ENCODE measurements at places on chromosomes 1 and 21.
A peak's percentile ranks its signal among the peaks of the same experiment; 100 is the strongest.

- H3K36me3 ChIP-seq: no peaks in the 10 kb centered on the region
- DNase-seq: no peak
- H3K27ac ChIP-seq: no peak overlapping the region
- no peak overlapping the region for H3K4me3 ChIP-seq
- peaks cover 6% of the 10 kb centered on the region for H3K27me3 ChIP-seq
- H3K4me1 ChIP-seq: peaks cover 21% of the 10 kb centered on the region
Observed at GRCh38 chr1:36711480-36711879, 228.8 kb upstream of the CSF3R start.

DNA sequence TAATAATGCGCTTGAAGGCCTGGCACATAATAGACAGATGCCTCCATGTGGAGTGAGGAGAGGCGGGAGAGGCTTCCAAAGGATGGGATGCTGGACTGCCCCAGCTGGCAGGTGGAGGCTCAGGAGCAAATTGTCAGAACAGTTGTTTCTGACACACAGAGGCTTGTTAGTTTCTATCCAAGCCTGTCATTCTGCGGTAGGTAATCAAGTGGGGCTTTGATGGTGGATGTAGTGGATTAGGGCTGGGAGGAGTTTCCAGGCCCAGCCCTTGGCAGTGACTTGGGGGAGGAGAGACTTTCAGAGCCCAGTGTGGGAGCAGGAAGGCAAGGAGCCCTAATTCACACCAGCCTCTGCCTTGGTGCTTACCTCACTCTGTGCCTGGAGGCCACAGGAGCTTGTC is 44.1 kb downstream of the FOXD2 start:
- peaks cover 17% of the 10 kb centered on the region for H3K27me3 ChIP-seq
- H3K4me1 ChIP-seq: no peaks in the 10 kb centered on the region
- no peak overlapping the region for H3K27ac ChIP-seq
- DNase-seq: no peak

- H3K4me3 ChIP-seq: no peak overlapping the region
- no peak for DNase-seq
- H3K36me3 ChIP-seq: no peaks in the 10 kb centered on the region
- H3K4me1 ChIP-seq: peaks cover 22% of the 10 kb centered on the region
- H3K27me3 ChIP-seq: no peaks in the 10 kb centered on the region
Observed at GRCh38 chr1:244011271-244011670, 39.8 kb upstream of the ZBTB18 start.

DNA sequence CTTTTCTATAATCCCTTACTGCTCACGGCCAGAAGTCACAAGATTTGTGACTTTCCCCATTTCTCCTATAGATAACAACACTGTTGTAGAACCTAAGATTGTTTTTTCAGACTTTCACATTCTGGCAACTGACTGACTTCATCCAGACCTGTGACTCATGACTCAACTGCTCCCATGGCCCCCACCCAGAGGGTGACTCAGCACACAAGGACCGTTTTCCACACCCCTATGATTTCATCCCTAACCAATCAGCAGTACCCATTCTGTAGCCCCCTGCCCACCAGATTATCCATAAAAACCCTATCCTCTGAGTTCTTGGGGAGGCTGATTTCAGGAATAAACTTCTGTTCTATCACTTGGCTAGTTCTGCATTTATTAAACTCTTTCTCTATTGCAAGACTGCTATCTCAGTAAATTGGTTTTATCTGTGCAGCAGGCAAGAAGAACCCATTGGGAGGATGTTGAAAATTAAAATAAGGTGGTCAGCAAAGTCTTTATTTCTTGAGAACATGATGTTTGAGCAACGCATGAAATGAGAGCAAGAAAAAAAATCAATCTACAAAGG is 79.7 kb downstream of the NGF start:
- no peak overlapping the region for H3K27ac ChIP-seq
- H3K36me3 ChIP-seq: peaks cover 18% of the 10 kb centered on the region
- no peaks in the 10 kb centered on the region for H3K27me3 ChIP-seq
- no peak overlapping the region for H3K4me3 ChIP-seq

- H3K27me3 ChIP-seq: no peaks in the 10 kb centered on the region
- no peak overlapping the region for H3K4me3 ChIP-seq
- no peak overlapping the region for H3K27ac ChIP-seq
- no peaks in the 10 kb centered on the region for H3K4me1 ChIP-seq
- DNase-seq: no peak
Observed at GRCh38 chr1:91673613-91674012, 173.0 kb downstream of the CDC7 start.

GRCh38 chr1:161824618-161825017 is 58.5 kb downstream of the ATF6 start:
- DNase-seq: no peak
- H3K27ac ChIP-seq: no peak overlapping the region
- no peak overlapping the region for H3K4me3 ChIP-seq
- H3K36me3 ChIP-seq: peaks cover 8% of the 10 kb centered on the region
- H3K4me1 ChIP-seq: no peaks in the 10 kb centered on the region

- no peak overlapping the region for H3K4me3 ChIP-seq
- H3K4me1 ChIP-seq: 0 out of 2 replicates have a peak, but pooled peaks cover 5% of the 10 kb centered on the region
- DNase-seq: no peak
Observed at GRCh38 chr1:83828456-83828855, 170.5 kb downstream of the TTLL7 start.

GRCh38 chr1:17946434-17946833 is 161.2 kb upstream of the IGSF21 start:
- DNase-seq: no peak
- peaks cover 12% of the 10 kb centered on the region for H3K27me3 ChIP-seq
- no peaks in the 10 kb centered on the region for H3K36me3 ChIP-seq

DNA sequence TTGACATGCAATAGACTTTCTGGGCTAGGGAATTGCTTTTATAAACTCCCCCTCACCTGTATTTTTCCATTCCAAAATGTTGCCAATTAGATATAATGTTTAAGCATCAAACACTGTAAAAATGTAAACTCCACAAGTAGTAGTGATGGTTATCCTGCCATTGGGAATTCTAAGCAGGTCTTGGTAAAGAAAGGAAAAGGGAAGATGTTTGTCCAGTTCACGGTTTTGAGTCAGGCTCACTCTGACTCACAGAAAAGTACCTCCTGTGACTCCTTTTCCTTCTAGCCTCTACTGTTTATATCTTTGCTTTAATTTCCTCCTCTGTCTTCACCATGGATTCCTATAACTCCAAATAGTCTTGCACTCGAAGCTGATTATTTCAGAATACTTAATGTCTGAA is 19.0 kb upstream of the PTPN14 start:
- H3K27me3 ChIP-seq: no peaks in the 10 kb centered on the region
- H3K36me3 ChIP-seq: 0 out of 2 replicates have a peak, but pooled peaks cover 2% of the 10 kb centered on the region
- H3K4me3 ChIP-seq: no peak overlapping the region
- no peak for DNase-seq
- H3K4me1 ChIP-seq: no peaks in the 10 kb centered on the region

- no peak for DNase-seq
- H3K36me3 ChIP-seq: peaks cover 9% of the 10 kb centered on the region
Observed at GRCh38 chr1:39116860-39117728, 87.4 kb upstream of the MACF1 start.

GRCh38 chr1:230160957-230161771 is 94.1 kb downstream of the GALNT2 start:
- H3K27ac ChIP-seq: no peak overlapping the region
- H3K4me1 ChIP-seq: peaks cover 31% of the 10 kb centered on the region
- H3K4me3 ChIP-seq: no peak overlapping the region
- DNase-seq: no peak
- H3K27me3 ChIP-seq: no peaks in the 10 kb centered on the region
- H3K36me3 ChIP-seq: peaks cover 6% of the 10 kb centered on the region

- H3K27me3 ChIP-seq: peaks cover 4% of the 10 kb centered on the region
- peaks cover 10% of the 10 kb centered on the region for H3K4me1 ChIP-seq
- DNase-seq: no peak
Observed at GRCh38 chr21:33238565-33239255, 9.0 kb downstream of the IFNAR2 start.

DNA sequence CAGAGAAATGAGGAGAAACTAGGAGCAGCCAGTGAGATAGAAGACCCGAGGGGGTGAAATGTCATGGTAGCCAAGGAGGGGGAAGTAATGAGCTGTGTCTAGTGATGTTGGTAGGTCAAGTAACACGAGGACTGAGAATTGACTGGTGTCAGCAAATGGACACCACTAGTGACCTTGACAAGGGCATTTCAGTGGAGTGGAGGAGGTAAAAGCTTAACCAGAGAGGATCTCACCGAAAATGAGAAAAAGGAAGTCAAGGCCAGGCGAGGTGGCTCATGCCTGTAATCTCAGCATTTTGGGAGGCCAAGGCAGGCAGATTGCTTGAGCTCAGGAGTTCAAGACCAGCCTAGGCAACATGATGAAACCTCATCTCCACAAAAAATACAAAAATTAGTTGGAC is 3.0 kb upstream of the ZYG11B start:
- no peaks in the 10 kb centered on the region for H3K27me3 ChIP-seq
- no peak overlapping the region for H3K4me3 ChIP-seq
- H3K36me3 ChIP-seq: no peaks in the 10 kb centered on the region
- DNase-seq: no peak
- H3K27ac ChIP-seq: no peak overlapping the region

DNA sequence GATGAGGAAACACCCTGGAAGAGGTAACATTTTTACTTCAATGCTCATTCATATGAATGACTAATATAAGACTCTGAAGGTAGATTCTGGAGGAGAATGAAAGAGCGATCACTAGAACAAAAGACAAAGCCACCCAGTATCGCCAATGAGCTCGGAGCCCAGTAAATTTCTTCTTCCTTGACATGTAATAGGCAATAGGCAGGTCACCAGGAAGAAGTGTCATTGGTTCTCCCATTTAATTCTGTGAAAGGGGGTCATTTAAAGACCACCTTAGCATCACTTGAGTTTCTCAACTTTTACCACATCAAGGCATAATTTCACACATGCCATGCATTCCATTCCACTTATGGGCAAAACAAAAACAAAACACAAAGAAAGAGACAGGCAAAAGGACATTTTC is 7.9 kb downstream of the TNFSF18 start:
- H3K27me3 ChIP-seq: no peaks in the 10 kb centered on the region
- H3K27ac ChIP-seq: no peak overlapping the region
- H3K4me1 ChIP-seq: peaks cover 5% of the 10 kb centered on the region
- no peak for DNase-seq
- H3K4me3 ChIP-seq: no peak overlapping the region

DNA sequence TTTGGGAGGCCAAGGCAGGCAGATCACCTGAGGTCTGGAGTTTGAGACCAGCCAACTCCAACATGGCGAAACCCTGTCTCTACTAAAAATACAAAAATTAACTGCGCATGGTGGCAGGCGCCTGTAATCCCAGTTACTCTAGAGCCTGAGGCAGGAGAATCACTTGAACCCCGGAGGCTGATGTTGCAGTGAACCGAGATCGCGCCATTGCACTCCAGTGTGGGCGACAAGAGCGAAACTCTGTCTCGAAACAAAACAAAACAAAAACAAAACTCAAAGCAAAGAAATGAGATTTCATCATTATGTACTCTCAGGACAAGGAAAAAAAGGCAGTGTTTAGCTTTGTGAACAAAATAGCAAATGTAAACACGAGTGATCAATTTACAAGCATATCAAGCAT is 61.0 kb downstream of the LAMC2 start:
- DNase-seq: no peak
- H3K4me3 ChIP-seq: no peak overlapping the region
- H3K36me3 ChIP-seq: peaks cover 2% of the 10 kb centered on the region
- no peaks in the 10 kb centered on the region for H3K27me3 ChIP-seq
- peaks cover 11% of the 10 kb centered on the region for H3K4me1 ChIP-seq

- H3K27me3 ChIP-seq: no peaks in the 10 kb centered on the region
- peaks cover 19% of the 10 kb centered on the region for H3K36me3 ChIP-seq
- no peak overlapping the region for H3K27ac ChIP-seq
- H3K4me3 ChIP-seq: no peak overlapping the region
Observed at GRCh38 chr1:233885196-233885920, 19.1 kb upstream of the SLC35F3 start.

DNA sequence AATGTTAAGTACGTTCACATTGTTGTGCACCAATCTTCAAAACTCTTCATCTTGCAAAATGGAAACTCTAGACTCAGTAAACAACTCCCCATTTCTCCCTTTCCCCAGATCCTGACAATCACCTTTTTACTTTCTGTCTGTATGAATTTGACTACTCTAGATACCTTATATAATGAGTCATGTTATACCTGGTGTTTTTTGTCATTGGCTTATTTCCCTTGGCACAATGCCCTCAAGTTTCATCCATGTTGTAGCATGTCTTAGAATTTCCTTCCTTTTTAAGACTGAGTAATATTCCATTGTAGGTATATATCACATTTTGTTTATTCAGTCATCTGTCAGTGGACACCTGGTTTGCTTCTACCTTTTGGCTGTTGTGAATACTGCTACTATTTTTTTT is 399.5 kb downstream of the LMO4 start:
- H3K4me3 ChIP-seq: no peak overlapping the region
- DNase-seq: no peak
- peaks cover 9% of the 10 kb centered on the region for H3K36me3 ChIP-seq
- peaks cover 8% of the 10 kb centered on the region for H3K4me1 ChIP-seq
- H3K27ac ChIP-seq: no peak overlapping the region

GRCh38 chr21:44753357-44753756 is 42.0 kb upstream of the TSPEAR start:
- no peak overlapping the region for H3K4me3 ChIP-seq
- peaks cover 30% of the 10 kb centered on the region for H3K36me3 ChIP-seq
- peaks cover 26% of the 10 kb centered on the region for H3K27me3 ChIP-seq
- peaks cover 47% of the 10 kb centered on the region for H3K4me1 ChIP-seq
- DNase-seq: peak; percentile 8
